ENCODE measurements at places on chromosomes 11 and 22.

DNA sequence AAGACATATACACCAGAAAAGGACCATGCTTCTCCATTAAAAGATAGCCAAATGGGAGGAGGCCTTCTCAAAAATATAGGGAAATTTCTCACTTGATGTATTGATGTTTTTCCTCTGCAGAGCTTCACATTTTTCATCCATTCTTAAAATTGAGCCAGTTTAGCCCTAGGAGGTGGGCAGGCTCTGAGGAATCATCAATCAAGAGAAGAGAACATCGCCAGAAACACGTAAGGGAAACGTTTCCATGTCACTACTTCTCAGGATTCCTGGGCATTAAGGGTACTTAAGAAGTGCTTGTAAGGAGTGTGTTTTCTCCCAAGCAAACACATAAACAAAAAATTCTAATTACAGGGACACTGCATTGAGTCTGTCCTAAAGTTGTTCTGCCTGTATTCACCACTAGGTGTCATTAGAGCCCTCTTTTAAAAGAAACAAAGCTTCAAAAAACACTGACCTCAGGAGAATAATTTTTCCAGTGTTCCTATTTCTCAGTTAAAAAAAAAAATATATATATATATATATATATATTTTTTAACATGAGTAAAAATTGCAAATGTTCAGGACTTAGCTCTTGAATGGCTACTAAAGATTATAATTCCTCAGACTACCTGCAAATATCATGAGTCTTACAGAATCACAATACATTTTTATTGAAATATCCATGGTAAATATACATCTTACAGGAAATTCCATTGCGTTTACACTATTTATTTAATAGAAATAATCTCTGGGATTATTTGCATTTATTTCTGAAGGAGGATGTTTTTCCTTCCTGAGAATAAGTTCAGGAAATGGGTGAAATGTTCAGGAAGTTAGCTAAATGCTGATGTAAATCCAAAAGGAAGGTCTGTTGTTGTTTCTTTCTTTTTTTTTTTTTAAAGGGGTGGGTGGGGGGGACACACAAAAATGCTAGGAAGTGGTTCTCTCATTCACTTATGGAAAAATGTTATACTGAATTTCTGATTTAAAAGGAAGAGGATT is 16.0 kb downstream of the FZD4 start:
- DNase-seq, result peak; percentile 52

DNA sequence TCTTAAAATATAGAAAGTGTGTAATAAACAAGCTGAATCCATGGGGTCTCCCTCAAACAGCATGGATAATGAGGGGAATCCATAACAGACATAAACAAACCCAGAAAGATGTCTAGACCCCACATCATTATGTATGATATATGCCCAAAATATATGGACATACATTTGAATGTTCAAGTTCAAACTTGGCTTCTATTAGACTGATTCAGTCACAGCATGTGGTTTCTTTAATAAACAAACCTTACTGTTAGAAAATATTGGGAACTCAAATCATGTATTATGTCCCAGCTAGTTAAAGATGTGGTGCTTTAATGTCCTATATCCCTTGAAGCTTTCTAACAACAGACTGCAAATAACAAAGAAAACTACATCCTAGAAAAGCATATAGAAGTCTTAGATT is 228.6 kb downstream of the SOX6 start:
- no peak for DNase-seq

DNA sequence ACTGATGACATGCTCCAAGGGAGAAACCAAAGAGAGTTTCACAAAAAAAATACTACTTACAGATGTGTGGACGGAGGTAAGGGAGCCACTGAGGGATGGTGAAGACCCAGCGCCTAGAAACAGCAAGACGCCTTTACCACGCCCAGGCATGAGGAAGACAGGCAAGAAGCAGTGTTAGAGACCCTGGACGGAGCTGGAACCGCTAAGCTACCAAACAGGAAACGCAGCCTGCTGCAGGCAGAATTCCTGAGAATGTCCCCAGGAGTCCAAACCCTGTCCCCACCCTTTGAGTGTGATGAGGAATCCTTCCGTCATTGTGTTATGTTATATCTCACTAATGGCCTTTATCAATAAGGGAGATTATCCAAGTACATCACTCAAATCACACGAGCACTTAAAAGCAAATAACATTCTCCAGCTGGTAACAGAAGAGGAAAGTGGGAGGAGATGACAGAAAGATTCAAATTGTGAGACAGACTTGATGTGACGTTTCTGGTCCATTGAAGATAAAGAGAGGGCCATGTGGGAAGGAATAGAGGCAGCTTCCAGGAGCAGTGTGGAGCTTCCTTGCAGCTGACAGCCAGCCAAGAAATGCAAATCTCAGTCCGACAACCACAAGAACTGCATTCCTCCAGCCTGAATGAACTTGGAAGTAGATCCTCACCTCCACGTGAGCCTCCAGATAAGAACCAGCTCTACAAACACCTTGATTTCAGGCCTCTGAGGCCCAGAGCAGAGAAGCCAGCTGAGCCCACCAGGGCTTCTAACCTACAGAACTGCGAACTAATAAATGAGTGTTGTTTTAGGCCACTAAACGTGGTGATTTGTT is 19.1 kb downstream of the FAM181B start:
- DNase-seq, result no peak

DNA sequence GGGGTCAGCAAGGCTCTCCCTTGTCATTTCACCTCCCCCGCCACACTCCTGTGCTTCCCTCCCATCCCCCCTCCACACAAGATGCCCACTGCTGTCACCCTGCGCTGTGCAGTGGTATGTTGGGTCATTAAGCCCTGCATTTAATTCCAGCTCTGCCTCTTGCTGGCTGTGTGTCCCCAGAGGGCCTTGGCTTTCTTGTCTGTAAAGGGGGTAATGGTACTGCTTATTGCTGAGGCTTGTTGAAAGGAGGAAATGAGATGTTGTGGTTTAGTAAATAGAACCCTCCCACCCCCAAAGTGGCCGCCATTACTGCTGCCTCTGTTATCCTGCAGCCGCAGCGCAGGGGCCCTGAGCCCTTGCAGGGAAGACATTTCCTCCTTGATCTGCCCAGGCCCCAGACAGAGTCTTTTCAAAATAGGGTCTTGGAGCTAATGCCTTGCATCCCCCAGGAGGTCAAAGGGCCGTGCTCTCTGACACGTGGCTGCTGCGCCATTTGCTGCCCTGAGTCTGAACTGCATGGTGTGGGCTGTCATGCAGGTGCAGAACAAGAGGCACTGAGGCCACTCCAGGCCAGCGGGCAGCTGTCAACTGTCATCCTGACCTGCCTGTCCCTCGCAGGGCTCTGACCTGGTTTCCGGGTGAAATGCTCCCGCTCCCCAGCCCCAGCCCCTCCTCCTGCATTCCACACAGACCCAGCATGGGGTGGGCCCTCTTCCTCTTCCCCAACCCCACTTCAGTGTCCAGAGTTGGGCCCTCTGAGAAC is 18.7 kb downstream of the PVALB start:
- DNase-seq, result no peak

DNA sequence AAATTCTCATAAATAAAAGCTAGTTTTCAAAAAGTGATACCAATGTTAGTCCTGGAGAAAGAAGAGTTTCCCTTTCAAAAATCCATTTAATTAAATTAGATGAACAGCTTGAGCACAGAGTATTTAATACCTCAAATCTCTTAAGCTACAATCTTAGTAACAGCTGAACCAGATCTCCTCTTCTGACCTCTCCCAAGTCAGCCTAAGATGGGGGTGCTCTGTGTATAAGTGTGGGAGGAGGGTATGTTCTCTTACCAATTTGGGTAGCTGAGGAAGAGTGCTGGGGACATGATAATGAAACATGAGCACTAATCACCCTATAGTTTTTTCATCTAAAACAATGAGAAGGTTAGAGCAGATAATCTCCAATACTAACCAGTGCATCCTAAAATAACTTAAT is 9.6 kb downstream of the TPH1 start:
- DNase-seq, result no peak

- no peak for DNase-seq
These were observed 32.9 kb upstream of the TRIM29 start for GRCh38 chr11:120170741-120171261.

DNA sequence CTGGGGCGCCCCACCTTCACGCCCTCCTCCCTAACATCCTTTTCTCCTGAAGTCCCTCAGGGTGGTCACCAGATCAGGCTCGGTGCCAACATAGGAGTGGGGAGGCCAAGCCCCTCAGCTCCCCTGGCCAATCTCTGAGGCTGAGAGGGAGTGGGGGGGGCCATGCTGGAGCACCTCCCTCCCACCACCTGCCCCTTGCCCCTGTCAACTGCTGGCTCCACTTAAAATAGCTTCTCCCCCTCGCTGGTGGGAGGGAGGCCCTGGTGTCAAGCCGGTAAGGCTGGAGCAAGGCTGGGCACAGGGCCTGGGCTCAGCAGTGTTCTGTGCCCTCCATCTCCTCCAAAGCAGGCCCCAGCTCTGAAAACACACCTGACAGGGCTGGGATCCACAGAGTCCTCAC is 4.9 kb downstream of the PLXNB2 start:
- no peak for DNase-seq

- DNase-seq, result no peak
These were observed 30.9 kb downstream of the SMIM38 start for GRCh38 chr11:69186316-69187260.

DNA sequence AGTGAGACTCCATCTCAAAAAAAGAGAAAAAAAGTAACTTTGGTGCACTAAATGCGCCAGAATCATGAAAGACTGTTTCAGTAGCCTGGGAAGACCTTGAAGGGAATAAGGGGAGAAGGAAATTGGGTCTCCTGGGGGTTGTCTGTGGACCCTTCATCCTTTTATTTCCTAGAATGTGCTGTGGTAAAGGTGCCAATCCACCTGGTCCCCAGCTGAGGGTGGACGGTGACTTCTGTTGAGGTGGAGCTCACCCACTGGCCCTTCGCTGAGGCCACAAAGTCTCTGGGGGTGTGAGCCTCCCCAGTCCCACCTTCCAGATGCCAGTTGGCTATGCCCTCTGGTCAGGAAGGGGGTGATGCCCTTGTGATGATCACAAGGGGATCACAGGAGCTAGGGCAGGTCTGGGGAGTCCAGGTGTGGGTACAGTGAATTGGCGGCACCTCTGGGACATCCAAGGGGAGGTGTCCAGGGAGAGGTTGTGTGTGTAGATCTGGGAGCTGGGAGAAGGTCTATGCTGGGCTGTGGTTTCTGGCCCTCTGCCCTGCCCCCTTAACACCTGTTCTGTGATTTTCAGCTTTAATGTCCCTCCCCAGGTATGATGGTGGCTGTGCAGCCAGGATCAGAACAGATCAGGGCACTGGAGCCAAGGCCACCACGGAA is 34.2 kb upstream of the LMO1 start:
- no peak for DNase-seq

- no peak for DNase-seq
These were observed 938 bp downstream of the LAYN start for GRCh38 chr11:111541254-111542061.

DNA sequence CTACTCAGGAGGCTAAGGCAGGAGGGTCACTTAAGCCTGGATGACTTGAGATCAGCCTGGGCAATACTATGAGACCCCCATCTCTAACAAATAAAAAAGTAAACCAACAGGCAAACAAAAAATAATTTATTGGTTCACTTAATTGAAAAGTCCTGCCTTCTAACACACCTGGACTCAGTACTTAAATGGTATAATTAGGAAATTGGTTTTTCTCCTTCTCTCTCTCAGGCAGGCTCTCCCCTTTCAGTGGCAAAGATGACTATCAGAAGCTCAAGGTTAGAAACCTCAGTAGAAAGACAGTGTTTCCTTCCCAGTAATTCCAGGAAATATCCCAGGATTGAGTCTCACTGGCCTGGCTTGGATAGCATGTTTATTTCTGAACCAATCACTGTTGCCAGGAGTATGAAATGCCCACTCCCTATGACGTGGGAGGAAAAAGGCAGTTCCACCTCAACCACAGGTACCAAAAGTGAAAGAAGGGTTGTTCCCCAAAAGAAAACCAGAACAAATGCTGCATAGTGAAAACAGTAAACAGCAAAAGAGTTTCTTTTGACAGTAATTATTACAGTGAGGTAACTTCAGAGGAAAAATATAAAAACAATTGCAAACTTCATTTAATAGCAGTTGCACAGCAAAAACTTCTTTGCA is 56.3 kb upstream of the SOX6 start:
- DNase-seq, result no peak

DNA sequence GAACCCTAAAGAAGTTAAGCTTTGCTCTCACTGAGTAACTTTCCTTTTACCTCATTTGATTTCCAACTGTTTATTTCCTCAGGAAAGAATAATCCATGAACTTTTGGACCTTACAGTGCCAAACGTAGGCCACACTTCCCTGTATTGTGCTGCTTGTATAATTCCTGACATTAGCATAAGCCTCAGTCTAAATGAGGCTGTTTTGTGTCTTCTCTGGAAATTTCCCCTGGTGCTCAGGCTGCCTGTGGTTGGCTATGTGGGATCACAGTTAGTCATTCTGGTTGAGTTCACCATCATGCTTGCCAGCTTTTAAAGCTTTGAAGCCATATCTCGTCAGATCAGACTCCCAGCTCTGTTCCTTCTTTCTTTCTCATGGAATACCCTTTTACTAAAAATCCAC is 107.0 kb downstream of the FAM76B start:
- DNase-seq, result no peak

DNA sequence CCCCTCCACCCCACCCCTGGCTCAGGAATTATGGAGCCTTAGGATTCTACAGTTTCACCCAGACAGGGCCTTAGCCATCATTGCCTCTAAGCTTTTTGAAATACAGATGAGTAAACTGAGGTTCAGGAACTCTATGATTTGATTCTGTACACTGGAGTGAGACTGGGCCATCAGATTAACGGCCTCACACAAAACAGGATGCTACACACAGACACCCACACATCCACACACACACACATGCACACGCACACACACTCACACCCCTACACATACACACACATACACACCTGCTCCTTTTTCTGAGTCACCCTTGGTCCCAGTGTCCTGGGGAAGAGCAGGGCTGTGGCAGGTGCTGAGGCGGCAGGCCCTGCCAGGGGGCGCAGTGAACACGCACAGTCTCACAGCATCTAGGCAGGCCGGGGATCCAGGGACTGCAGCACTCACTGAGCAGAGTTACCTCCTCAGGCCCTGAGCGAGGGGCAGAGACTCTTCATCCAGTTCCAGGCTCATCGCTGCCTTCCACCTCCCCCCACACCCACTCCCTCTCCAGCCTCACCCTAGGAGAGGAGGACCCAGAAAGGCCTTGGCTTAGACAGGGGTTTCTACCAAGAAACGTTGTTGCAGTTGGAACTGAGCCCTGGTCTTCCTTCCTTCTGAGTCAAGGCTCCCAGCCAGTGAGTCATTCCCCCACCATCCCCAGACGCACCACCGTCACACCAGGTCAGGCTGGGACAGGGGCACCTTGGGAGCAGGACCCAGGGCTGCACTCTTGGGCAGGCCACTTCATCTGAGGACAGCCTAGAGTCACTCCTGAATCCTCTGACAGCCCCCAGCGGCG is 89.8 kb upstream of the PARVA start:
- no peak for DNase-seq
